ENCODE measurements at places on chromosomes 7 and 10. TPM values are rescaled to one million over a fixed set of nuclear protein-coding genes. Genes with fewer than 3 reads are reported as not detected.

The TMEM273 gene
- total RNA-seq, result 60.2 TPM

The TCAF1 gene
- total RNA-seq, result 13.6 TPM

The SPDYE9 gene
- total RNA-seq, result not detected

The SPDYE11 gene
- total RNA-seq, result not detected

The CPEB3 gene
- total RNA-seq, result 2.1 TPM

The FXYD4 gene
- total RNA-seq, result not detected

The COL26A1 gene
- not detected for total RNA-seq

The GIMAP2 gene
- total RNA-seq, result 42.9 TPM

The OR6V1 gene
- total RNA-seq, result not detected

The METTL27 gene
- not detected for total RNA-seq

The NUTM2E gene
- total RNA-seq, result 0.20 TPM

The ERVW-1 gene
- total RNA-seq, result not detected

The NANOS1 gene
- 0.61 TPM for total RNA-seq

The PTF1A gene
- total RNA-seq, result not detected

The NKX6-2 gene
- total RNA-seq, result not detected

DNA sequence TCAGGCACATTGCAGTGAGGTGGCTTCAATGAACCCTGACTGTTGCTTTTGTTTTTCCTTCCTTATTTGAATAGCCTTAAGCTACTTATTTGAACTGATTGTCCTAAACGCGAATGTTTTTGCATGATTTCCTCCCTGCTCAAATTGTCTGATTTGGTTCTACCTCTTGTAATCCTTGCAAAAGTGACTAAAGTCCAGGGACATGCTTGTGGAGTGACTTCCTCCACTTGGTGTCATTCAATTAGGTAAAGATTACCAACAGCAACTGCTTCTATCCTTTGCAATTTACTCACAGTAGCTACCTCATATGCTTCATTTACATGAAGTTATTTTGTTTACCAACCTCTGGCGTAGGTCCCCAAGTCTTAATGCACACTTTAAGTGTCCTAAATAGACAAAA is 295.9 kb upstream of the TMEM229A start:
- DNase-seq, result no peak

- no peak for DNase-seq
These were observed 273.4 kb upstream of the CSTF2T start for GRCh38 chr10:51972733-51973346.

- DNase-seq, result no peak
These were observed 100.8 kb upstream of the STK17A start for GRCh38 chr7:43481902-43482678.

DNA sequence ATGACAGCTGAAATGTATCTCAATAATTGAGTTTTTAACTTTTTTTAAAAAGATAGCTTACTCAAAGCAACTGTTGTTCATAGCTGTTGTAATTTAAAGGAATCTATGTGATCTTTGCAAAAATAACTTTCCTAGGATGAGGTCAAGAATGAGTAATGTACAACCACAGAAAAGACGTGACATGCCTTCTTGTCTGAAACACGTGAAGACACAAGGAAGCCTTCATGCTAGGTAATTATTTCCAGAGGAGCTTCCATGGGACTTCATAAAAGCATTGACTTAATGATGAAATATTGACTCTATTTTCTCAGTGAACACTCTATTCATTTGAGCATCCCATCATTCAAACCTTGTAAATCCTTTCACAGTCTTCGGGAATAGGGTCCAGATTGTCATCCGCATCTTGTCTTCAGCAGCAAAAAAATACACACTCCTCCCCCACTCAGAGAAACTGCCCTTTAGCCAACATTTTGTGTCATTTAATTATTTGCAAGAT is 528.0 kb downstream of the NRG3 start:
- no peak for DNase-seq

GRCh38 chr10:80454513-80455460 is 677 bp downstream of the TSPAN14 start:
- DNase-seq, result peak; percentile 58

GRCh38 chr7:918441-919113 is 35.9 kb downstream of the ADAP1 start:
- DNase-seq, result no peak

GRCh38 chr10:8315619-8316021 is 261.1 kb downstream of the GATA3 start:
- no peak for DNase-seq

- DNase-seq, result no peak
These were observed 25.6 kb upstream of the ADGRA1 start for GRCh38 chr10:133062085-133062484.

DNA sequence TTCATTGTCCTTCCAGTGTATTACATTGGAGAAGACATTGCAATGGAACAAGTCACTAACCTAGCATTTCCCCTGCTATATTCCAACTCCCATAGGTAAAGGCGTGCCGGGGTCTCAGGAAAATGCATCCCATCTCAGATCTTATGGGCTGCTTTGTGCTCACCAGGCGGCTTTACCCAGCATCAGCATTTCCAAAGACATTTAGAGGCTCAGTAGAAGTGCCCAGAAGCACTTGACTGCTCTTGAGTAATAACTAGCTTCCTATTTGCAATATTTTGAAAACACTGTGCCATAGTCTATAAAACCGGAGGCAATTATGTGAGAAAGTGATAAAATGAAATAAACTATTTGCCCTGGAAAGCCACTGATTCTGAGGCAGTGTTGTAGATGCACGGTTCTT is 415.0 kb upstream of the NPVF start:
- DNase-seq, result no peak

GRCh38 chr7:101163279-101164070 is 1.9 kb downstream of the VGF start:
- no peak for DNase-seq

GRCh38 chr10:58647376-58648112 is 134.9 kb downstream of the BICC1 start:
- DNase-seq, result no peak

- peak; percentile 62 for DNase-seq
These were observed 117.4 kb downstream of the INPP5A start for GRCh38 chr10:132654708-132655661.

- no peak for DNase-seq
These were observed 5.4 kb upstream of the HSPB1 start for GRCh38 chr7:76296743-76297740.

DNA sequence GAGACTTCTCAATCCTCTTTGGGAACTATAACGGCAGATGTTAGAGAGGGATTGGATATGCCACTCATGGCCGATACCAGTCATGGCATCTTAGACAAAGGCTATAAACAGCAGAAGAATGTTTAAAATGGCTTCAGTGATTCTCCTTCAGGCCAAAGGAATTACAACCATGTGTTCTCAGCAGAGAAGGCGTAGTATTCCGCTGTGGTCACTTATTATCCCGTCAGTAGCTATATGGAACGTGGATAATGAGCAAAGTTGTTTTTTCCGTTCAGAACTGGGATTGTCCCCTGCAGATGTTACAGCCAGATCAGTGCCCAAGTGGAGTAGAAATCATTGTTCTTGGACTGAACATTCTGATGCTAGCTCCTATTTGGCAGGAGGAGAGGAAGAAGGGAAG is 43.1 kb downstream of the TEX36 start:
- DNase-seq, result no peak

DNA sequence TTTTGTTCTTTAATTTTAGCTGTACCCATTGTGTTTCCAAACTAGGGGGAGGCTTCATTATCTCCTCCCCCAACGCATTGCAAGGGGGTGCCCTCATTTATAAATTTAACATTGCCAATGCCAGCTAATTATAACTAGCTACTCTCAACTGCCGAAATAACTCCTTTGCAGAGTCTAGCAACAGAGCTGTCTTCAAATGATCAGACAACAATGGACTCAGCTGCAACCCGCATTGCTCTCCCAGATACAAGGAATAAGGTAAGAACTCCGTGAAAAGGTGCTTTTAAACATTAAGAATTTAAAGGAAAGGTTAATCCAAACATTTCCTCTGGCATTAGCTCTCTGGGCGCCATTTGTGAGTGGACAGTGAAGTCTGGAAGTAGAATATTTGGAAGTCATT is 116.2 kb downstream of the GFRA1 start:
- no peak for DNase-seq

GRCh38 chr7:13945670-13946069 is 43.8 kb downstream of the ETV1 start:
- no peak for DNase-seq

GRCh38 chr7:128351296-128352152 is 7.8 kb upstream of the RBM28 start:
- no peak for DNase-seq

GRCh38 chr10:3748484-3748883 is 36.5 kb downstream of the KLF6 start:
- no peak for DNase-seq

DNA sequence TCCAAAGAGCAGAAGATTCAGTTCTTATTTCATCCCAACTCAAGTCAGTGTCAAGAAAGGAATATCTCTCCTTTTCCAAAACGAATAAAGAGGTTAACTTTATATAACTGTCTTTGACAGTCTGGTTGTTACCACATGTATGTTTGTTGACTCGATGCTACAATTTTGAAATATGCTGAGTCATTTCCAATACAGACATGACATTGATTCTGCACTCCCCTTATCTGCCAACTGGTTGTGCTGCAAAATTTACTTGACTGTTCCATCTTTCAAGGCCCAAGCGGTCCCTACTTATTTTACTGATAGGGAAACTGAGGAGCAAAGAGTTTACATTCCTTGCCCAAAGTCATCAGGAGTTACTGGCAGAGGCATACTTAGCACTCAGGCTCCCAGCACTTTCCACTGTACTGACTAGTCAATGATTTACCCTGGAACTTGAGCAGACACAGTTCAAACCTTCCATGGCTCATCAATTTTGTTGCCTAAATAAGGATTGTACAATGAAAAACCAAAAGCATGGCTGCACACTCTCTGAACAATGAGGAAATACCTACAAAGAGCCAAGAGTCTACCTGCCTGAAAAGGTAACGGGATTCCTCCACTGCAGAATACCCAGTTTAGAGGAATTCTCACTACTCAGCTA is 52.8 kb downstream of the ABLIM1 start:
- DNase-seq, result no peak

DNA sequence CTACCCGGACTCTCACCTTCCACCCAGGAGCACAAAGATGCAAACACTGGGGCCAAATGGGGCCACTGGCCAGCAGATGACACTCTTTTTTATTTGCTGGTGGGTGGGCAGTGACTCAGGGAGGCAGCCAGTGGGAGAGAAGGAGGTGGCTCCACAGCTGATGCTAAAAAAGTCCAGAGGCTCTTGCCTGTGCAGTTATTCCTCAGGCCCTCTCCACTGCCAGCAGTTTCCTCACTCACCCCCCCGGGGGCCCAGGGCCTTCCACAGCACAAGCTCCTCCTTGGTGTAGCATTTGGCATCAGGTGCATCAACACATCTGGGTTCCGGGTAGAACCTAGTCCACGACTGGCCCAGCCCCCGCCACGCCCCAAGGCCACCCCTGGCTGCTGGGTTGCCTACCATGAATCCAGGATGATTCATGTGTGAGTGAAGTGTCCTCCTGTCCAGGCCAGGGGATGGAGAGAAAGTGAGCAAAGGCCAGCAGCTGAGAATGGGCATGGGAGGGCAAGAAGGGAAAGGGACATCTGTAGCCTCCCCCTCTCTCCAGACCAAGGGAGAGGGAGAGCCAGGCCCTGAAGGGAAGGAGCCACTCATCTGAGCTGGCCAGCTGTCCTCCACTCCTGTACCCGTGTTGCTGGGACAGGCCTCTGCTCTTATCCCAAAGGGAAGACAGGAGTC is 1.7 kb upstream of the KCNH2 start:
- DNase-seq, result no peak

- no peak for DNase-seq
These were observed 66.2 kb upstream of the PCBD1 start for GRCh38 chr10:70954381-70955176.

GRCh38 chr10:119409906-119410305 is 132.6 kb downstream of the RGS10 start:
- DNase-seq, result no peak

GRCh38 chr7:134995239-134996096 is 9.2 kb downstream of the AGBL3 start:
- DNase-seq, result peak; percentile 86

DNA sequence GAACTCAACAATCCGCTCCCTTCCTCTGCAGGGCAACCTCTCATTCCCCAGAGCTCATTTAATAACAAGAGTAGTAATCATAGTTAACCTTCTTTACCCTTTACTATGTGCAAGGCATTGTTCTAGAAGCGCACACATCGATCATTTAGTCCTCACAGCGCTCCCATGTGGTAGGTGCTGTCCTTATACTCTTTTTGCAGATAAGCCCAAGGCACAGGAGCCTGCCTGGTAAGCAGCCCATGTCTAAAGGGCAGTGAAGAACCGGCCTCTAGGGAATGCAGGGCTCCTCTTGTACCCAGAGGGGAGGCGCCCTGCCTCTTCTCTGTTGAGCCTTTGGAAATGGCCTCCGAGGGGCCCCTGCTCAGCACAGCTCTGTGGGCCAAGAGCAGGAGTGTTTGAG is 14.3 kb downstream of the CHST3 start:
- DNase-seq, result no peak

GRCh38 chr10:125024497-125025234 is 82.7 kb downstream of the ZRANB1 start:
- DNase-seq, result no peak

- no peak for DNase-seq
These were observed 53.5 kb upstream of the APBB1IP start for GRCh38 chr10:26384600-26384999.

DNA sequence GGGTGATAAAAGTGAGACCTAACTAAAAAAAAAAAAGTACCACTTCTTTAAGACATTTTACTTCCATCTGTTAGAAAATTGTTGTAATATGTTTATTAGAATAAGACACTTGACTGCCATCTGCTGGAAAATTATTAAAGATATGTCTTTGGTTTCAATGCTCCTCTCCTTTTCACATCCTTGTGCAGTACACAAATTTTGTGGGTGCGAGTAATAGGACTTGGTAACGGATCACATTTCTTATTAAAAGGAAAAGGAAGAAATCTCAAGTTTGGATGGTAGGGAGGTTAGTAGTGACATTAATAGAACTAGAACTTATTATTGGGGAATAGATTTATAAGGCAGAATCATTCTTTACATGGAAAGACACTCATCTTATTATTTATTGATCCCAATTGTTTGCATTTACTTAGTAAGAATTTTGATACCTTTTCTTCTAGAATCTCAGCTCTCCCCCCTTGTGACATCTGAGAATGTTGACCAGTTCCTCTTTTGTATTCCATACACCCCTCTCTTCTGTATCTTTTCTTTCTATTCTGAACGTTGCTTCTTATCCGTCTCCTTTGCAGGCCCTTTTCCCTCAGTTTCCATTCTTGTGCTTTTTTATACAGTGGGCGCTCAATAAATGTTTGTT is 43.0 kb upstream of the RPA3 start:
- DNase-seq, result peak; percentile 39

DNA sequence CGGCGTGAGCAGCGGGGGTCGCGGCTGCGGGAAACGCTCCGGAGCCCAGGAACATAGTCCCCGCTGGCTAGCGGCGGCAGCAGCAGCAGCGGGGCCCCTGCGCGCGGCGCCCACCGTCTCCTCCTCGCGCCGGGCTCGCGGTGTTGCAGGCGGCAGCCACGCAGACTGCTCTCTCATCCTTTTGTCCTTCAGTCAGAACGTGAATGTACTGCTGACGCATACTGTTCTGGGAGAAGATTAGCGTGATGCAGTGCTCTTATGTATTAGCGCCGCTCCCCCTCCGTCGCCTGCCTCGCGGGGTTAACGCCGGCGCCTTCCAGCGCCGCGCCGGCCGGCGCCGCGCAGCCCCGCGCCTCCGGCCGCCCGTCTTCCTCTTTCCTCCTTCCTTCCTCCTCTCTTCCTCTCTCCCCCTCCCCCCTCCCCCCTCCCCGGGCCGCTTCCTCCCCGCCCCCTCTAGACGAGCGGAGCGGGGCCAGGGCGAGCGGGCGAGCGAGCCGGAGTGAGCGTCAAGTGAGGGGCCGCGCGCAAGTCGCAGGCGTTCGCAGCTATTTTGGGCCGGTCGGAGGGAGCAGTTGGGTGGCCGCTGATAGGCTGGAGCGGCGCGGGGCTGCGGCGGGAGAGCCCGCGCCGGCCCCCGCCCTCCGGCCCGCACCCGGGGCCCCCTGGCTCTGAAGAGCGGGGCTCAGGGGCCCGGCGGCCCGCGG is 816 bp upstream of the LRRC4 start:
- DNase-seq, result peak; percentile 8

Measured in CD8-positive, alpha-beta memory T cell (primary cell).